ENCODE measurements at places on chromosomes 6 and 20. TPM values are rescaled to one million over a fixed set of nuclear protein-coding genes. Genes with fewer than 3 reads are reported as not detected.

DNA sequence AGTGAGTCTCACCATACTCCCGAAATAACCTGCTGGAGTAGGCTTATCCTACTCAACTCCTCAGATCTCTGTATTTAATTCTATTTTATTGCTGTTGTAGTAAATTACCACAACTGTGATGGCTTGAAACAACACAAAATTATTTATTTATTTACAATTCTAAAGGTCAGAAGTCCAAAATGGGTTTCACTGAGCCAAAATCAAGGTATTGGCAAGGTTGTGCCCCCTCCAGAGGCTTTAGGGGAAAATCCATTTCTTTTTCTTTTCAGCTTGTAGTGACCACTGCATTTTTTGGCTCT, 869 bp upstream of the SLC17A2 start:
- no peak for DNase-seq

DNA sequence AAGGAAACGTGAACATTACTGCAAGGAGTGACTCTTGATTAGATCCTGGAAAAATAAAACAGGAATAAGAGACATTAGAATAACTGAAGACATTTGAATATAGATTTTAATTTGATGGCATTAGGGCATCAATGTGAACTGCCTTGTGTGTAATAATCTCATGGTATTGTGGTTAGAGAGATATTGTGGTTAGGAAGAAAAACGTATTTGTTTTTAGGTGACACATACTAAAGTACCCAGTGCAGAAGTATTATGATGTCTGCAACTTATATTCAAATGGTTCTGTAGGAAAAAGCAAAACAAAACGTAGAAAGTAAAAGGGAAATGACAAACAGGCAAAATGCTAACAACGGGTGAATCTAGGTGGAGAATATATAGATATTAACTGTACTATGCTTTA, 65.9 kb upstream of the OGFRL1 start:
- no peak for DNase-seq

- peak; percentile 88 for DNase-seq
Observed at GRCh38 chr6:30721198-30722024, 1.3 kb downstream of the TUBB start.

DNA sequence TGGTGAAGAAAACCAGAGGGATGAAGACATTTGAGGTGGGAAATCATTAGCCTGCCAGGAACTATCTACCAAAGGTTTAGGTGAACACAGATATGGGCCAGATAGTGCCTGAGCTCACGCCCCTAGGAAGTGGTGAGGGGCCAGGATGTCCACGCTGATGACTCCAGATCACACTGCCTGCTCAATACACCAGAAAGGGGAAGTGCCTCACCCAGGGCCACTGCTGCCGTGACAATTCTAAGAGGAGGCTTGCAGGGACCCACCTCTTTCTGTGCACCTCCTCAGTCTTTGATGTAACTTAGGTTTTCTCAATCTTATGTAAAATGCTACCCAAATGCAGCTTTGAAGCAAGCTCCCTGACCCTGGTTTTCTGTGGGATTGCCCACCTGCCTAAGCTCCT, 5.4 kb upstream of the RAB44 start:
- DNase-seq = no peak

GRCh38 chr6:125944434-125944816, 12.1 kb upstream of the HINT3 start:
- no peak for DNase-seq

Gene APOBEC2
- polyA plus RNA-seq = 0.22 TPM

- no peak for DNase-seq
Observed at GRCh38 chr6:162069995-162070394, 657.6 kb downstream of the PRKN start.

Gene LGSN
- polyA plus RNA-seq = 0.52 TPM

- no peak for DNase-seq
Observed at GRCh38 chr6:139545206-139546105, 171.0 kb upstream of the CITED2 start.

DNA sequence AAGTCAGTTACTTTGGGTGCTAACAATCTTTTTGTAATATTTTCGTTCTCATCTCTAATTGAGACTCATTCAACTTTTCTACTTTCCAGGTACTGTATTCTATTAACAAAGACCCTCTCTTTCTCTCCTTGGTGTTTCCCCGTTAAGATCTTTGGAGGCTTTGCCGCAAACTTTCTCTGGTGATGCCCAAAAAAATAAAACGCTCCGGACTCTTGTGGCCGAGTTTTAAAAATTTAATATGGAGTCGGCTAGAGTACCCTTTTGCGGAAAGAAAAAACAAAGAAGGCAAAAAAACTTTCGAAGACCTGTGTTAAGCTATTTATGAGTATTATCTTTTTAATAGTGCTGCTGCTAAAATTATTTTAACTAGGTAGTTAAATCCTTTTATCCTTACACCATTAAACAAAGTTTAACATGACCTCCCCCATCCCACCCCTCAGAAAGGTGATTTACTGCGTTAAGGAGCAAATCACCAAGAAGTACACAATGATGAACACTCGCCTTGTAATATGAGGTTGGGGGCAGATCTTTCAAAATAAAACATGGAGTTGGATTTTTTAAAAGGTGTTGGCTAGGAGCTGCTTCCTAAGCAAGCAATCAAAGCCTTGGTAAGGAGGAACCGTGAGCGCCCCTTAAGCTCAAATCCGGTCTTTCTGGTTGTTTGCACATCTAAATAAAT, 10.0 kb downstream of the SIM1 start:
- no peak for DNase-seq

- DNase-seq = no peak
Observed at GRCh38 chr20:47985092-47985850, 200.0 kb upstream of the SULF2 start.
